ENCODE measurements at places on chromosomes 3 and 15.

- DNase-seq = no peak
Observed at GRCh38 chr15:42233107-42233506, 25.0 kb upstream of the VPS39 start.

GRCh38 chr15:96802611-96803255 is 472.2 kb downstream of the NR2F2 start:
- DNase-seq = no peak

GRCh38 chr3:56282341-56282740 is 185.9 kb downstream of the ERC2 start:
- no peak for DNase-seq

DNA sequence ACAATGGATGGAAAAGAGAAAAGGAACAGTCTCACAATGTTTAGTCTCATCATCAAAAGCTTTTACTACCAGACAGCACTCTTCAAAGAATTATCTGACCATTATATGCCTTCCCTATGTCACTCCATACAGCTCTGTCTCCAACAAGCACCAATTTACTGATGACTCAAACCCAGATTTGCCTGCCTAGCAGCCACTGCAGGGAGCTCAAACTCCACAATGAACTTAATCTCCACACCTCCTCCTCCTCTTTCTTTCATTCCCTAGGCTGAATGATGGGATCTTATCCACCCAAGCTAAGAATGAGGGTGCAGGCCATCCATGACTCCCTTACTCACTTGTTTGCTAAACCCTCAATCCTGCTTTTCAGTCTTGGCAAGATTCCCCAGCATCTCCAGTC is 45.5 kb downstream of the NBEAL2 start:
- no peak for DNase-seq

DNA sequence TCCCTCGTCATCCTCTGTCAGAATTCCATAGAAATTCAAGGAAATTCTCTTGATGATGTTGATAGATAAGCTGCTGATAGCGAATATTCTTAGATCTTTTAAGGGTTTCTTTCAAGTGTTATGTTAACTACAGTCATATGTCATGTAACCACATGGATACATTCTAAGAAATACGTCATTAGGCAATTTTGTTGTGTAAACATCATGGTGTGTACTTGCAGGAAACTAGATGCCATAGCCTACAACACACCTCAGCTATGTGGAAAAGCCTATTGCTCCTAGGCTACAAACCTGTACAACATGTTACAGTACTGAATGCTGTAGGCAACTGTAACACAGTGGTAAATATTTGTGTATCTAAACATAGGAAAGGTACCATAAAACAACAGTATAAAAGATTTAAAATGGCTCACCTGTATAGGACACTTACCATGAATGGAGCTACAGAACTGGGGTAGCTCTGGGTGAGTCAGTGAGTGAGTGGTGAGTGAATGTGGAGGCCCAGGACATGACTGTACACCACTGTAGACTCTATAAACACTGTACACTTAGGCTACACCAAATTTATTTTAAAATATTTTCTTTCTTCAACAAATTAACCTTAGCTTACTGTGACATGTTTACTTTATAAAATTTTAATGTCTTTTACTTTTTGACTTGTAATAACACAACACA is 34.6 kb downstream of the GLDN start:
- no peak for DNase-seq

- DNase-seq = no peak
Observed at GRCh38 chr3:11136830-11137626, 17.3 kb upstream of the HRH1 start.

- DNase-seq = no peak
Observed at GRCh38 chr15:74727727-74728126, 2.4 kb upstream of the CYP1A1 start.

- no peak for DNase-seq
Observed at GRCh38 chr3:8489278-8489792, 12.3 kb upstream of the LMCD1 start.

DNA sequence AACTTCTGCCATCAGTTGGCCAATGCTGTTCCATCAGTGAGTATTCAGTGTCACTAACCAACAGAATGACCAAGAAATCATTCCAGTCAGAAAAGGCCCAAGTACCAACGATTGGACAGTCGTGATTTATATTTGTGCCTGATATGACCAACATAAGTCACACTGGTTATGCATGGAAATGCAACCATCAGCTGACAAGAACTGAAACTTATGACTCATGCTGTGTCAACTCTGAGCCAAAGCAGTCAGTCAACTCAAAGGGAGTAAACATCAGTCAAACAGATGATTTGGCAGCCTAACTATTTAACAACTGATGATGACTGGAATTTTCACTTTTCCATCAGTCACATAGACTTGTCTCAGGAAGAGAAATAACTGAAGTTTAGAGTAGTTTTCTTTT is 142.4 kb downstream of the ANXA2 start:
- no peak for DNase-seq

DNA sequence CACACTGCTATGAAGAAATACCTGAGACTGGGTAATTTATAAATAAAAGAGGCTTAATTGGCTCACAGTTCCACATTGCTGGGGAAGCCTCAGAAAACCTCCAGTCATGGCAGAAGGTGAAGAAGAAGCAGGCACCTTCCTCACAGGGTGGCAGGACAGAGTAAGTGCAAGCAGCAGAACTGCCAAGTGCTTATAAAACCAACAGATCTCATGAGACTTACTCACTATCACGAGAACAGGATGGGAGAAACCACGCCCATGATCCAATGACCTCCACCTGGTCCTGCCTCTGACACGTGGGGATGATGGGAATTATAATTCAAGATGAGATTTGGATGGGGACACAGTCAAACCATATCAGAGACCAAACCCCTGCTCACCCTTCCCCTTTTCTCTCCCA is 75.0 kb downstream of the TRIM69 start:
- DNase-seq = peak; percentile 80

GRCh38 chr3:150656316-150656715 is 47.4 kb downstream of the ERICH6 start:
- no peak for DNase-seq

- DNase-seq = peak; percentile 6
Observed at GRCh38 chr3:37694284-37694675, 167.4 kb upstream of the CTDSPL start.

DNA sequence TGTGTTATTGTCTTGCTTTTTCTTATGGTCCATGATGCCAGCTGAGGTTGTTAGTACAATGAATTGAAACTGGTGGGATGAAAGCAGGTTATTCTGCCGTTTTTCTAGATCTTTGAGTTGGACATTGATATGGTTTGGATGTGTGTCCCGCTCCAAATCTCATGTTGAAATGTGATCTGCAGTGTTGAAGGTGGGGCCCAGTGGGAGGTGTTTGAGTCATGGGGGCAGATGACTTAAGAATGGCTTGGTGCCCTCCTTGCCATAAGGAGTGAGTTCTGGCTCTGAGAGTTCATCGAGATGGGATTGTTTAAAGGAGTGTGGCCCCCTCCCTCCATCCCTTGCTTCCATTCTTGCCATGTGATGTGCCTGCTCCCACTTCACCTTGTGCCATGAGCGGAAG is 80.3 kb upstream of the PIAS1 start:
- no peak for DNase-seq

- no peak for DNase-seq
Observed at GRCh38 chr3:141306276-141306675, 62.0 kb upstream of the ZBTB38 start.

- no peak for DNase-seq
Observed at GRCh38 chr3:55604402-55604801, 117.3 kb upstream of the WNT5A start.

DNA sequence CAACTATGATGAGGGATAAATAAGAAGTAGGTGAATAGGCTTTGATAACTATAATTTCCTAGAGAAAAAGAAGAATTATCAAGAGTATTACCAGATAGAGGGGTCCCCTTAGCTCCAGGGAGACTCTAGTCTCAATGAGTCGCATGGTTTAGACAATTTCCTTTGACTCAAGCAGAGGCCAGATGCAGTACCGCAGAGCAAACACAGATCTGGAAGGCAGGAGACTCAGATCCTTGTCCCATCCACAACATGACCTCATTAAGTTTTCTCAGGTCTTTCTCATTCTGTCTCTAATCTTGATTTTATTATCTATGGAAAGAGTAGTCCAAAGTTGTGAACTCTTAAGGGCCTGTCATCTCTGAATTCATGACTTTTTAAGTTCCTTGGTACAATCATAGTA is 987.9 kb downstream of the NTRK3 start:
- DNase-seq = no peak

GRCh38 chr15:25727867-25728600 is 135.1 kb downstream of the ATP10A start:
- DNase-seq = no peak

DNA sequence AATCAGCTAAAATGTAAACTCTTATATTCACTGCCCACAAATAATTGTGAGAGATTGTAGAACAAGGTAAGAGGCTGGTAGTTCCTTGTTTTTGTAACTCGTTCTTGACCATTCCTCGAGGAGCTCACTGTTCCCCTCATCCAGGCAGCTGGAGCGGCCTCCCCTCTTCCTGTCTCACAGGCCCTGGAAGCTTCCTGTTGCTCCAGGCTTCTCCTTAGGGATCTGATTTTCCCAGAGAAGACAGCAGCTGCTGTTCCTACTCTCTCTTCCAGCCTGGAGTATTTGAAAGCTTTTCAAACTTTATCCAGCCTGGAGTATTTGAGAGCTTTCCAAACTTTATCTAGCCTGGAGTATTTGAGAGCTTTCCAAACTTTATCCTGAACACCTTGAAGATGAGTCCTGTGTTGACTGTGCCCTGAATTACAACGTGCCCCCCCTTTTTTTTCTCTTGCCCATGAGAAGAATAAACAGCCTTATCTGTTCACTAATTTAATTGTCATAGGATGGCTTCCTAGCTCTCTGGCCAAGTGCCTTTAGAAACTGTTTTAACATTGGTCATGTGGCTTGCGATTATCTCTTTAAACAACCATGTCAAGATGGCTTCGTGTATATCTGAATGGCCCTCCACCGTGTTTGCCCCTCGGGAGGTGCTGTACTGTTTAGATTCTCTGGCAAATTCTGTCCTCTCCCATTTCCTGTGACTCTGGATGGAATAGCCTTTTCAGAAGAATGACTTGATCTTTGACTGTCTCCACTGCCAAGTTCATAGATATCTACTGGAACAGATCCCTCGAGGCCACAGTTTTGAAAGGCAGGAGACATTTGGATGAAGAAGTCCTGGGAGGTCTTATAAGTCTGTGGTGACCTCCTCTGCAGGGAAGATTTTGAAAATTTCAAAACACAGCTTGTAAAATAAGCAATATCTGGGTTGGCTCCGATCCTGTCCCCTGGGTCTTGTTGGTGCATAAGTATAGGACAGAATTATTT is 4.8 kb downstream of the ADAMTSL3 start:
- DNase-seq = no peak

DNA sequence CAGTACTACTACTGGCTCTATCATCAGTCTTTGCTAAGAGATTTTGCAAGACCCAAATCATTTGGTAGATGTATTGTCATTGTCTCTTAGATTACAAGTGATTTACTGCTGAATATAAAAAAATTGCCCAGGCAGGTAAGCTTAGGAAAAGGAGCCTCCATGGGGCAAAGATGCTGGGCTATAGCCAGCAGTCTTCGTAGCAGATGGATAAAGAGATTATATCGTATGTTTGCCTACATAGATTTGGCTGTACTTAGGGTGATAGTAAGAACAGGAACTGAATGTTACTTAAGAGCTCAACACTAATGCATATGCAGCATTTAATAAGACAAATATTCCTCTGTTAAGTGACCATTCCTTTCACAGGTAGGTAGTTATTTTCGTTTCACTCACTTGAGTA is 48.9 kb downstream of the PTPRG start:
- no peak for DNase-seq

- DNase-seq = no peak
Observed at GRCh38 chr3:11671648-11672100, 28.0 kb upstream of the VGLL4 start.

GRCh38 chr3:79199966-79200365 is 567.8 kb downstream of the ROBO1 start:
- no peak for DNase-seq

DNA sequence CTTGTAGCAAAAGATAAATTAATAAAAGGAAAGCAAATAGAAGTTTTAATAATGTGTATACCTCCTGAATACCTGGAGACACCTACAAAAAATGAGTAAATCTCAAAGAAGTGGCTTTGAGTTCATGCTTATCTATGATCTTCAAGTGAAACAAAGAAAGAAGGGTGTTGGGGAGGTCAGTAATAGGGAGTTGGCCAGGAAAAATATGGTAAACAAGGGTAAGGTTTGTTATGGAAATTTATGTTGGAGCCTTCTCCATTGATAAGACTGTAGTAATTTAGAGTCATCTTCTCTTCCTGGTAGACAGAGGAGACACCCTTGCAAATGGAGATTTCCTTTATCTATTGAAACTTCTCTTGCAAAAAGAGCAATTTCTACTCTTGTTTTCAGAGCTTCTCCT is 6.6 kb upstream of the CCR8 start:
- DNase-seq = no peak

DNA sequence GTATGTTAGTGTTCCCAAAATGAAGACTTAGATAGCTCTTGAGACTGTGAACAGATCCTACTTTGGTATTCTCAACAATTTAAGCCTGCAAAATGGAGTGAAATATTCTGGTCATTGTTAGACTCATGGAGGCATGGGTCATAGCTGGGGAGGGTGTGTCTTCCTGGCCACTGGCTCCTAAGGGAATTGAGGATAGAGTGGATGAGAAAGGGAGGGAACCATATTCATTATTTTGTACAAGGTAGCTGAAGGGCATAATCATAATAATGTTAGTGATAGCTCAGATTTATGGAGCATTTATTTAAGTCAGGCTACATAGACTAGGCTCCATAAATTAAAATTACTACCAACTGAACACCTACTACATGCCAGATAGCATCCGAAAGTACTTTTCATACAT is 253.6 kb downstream of the NR1D2 start:
- DNase-seq = no peak

DNA sequence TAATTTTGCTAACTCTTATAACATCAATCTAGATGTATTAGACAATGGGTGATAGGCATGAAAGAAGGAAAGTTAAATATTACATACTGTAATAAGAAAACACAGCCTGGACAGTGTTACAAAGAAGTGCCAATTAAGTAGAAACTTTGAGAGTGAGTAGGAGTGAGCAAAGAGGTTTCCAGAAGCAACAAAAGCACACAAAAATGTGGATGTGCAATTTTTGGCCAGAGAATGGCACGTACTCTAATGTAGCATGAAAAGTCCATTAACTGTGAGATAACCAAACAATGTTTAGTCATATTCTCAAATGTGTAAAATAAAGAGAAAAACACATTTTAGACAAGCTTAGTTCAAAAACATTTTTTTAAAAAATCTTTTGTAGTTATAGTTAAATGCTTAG is 567.3 kb downstream of the ROBO1 start:
- DNase-seq = no peak

All from NCI-H1092 treated with DMSO at 0.1 percent for 48 hours (cell line).